Stimulated activated CD8-positive, alpha-beta memory T cell treated with anti-CD3 and anti-CD28 coated beads, Interleukin-12 subunit alpha, Interleukin-12 subunit beta, amount 100 ng/mL, for 1 hour (primary cell): ENCODE measurements at places on chromosomes 13 and 19.

DNA sequence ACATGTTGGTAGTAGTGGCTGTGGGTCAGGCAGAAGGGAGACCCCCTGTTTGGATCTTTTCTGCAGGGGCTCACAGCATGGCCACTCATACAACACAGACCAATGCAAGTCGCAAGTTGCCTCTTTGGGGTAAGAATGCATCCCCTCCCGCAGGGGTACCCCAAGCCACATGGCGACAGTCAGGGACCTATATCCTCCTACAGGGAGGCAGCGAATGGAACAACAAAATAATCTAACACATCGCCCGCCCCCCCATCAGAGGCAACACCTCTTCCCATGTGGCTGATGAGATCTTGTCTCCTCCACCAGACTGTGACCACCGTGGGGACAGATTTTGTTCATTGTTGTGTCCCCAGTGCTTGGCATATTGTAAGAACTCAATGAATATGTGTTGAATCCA is 40.7 kb upstream of the PNMA8B start:
- DNase-seq, result no peak

- DNase-seq, result no peak
Measured at GRCh38 chr13:46320821-46321220, 66.2 kb downstream of the RUBCNL start.

- DNase-seq, result no peak
Measured at GRCh38 chr19:19098703-19099632, 35.2 kb downstream of the SLC25A42 start.

- DNase-seq, result peak; percentile 39
Measured at GRCh38 chr19:39941615-39942365, 7.4 kb upstream of the FCGBP start.

DNA sequence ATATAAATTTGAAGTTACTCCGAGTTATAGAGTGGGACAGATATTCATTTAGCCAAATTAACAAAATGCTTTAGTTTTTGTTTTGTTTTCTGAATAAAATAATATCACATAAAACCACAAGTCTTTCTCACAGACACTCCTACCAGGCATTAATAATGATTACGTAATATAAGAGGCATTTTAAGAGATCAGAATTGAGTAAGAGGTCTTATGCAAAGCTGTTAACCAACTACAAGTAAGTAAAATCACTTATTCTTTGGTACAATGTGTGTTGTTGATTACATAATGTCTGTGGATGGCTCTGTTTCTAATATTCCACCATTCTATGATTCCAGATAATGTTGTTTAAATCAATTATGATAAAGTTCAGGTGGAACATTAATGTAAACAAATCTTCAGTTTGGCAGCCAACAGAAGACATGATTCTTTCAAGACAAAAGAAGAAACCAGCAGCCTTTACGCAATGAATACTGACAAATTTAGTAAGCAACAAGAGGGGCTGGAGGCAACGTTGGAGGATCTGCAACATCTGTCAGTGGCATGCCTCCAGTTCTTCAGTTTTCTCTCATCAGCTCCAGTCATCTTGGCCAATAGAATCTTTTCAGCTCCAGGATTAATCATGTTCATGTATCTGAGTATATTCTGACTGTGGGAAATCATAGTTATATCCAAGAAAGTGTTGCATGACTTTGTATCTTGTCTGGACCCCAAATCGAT is 403.8 kb downstream of the SLITRK5 start:
- DNase-seq, result no peak

DNA sequence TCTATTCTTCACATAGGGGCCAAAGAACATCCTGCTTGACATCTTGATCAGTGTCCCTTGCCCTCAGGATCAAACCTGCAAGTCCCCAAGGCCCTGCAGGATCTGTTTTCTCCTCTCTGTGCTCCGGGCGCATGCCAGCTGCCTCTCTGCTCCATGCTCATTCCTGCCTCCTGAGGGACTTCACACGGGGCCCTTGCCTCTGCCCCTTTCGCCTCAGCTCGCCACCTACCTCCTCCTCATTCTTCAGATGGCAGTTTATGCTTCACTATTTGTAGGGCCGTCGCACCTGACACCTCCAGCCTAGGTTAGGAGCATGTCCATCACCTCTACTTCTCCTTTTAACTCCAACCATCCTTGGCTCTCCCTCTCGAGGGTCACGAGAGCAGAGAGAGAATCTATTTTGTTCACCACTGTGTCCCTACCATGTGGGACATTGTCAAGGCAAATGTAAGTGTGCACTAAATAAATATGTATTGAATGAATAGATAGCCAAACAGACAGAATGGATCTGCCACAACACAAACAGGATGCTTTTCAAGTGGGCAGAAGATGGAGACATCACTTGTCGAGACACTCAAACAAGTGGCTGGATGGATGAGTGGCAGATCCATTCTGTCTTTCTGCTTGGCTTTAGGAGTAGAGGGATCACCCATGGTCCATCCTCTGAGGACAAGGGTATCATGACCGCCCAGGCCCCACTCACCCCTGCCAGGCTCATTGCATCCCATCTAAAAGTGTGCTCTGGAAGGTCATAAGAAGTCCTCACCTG is 29.6 kb downstream of the ACTN4 start:
- DNase-seq, result no peak

- no peak for DNase-seq
Measured at GRCh38 chr13:43229506-43229905, 206.1 kb downstream of the DNAJC15 start.

DNA sequence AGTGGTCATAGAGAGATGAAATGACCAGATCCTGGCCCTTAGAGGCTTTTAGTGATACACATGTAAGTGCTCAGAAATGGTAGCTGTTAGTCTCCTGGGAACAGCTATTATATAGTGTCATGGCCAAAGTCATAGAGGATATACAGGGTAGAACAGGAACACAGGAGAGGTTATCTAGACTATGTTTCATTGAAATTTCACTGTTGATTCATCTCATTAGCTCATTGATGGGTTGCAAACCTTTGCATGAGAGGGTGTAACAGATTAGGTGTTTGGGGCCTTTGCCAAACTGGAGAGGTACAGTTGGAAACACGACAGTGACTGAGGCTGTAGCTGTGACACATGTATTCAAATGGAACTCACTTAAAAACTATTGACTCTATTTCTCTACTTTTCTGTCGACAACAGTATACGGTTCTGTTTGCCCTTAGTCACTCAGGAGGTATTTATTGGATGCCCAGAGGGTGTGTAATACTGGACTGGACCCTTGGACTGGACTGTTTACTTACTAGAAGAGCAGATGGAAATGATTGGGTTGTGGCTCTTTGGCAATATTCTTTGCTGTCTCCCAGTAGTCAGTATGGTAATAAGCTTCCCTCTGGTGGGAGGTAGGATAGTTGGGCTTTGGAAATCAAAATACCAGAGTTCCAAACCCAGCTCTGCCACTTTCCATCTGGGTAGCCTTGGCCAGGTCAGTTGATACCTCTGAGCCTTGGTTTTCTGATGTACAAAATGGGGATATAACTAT is 29.8 kb downstream of the ARHGAP35 start:
- no peak for DNase-seq

- DNase-seq, result no peak
Measured at GRCh38 chr13:76944456-76944855, 3.9 kb upstream of the ACOD1 start.

- no peak for DNase-seq
Measured at GRCh38 chr19:8561075-8561764, 16.0 kb downstream of the MYO1F start.

- DNase-seq, result no peak
Measured at GRCh38 chr13:112675366-112675756, 14.5 kb upstream of the ATP11A start.
